ENCODE measurements at places on chromosomes 11 and 22. TPM values are rescaled to one million over a fixed set of nuclear protein-coding genes. Genes with fewer than 3 reads are reported as not detected.

Gene OOSP1
- not detected for total RNA-seq

Gene TRIM64C
- total RNA-seq, result not detected

Gene WNT11
- 5.9 TPM for total RNA-seq

Gene KCNK7
- not detected for total RNA-seq

- no peak for DNase-seq
Measured at GRCh38 chr11:16841984-16842383, 103.5 kb downstream of the C11orf58 start.

GRCh38 chr11:63915961-63916836, 765 bp downstream of the RCOR2 start:
- peak; percentile 61 for DNase-seq

DNA sequence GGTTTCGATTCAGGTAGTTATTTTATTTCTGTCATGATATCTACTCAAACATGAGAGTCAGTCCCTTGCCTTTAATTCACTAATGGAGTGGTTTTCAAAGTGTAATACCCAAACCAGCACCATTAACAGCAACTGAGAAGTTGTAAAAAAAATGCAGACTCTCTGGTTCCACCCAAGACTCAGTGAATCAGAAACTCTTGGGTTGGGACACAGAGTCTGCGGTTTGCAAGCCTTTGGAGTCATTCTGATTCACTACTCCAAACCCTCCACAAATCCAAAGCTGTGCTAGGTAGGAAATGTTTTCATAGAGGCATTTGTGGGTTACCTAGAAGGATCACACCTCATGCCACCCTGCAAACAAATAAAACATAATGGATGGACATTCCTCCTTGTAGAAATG, 340.1 kb downstream of the NTM start:
- DNase-seq, result no peak

DNA sequence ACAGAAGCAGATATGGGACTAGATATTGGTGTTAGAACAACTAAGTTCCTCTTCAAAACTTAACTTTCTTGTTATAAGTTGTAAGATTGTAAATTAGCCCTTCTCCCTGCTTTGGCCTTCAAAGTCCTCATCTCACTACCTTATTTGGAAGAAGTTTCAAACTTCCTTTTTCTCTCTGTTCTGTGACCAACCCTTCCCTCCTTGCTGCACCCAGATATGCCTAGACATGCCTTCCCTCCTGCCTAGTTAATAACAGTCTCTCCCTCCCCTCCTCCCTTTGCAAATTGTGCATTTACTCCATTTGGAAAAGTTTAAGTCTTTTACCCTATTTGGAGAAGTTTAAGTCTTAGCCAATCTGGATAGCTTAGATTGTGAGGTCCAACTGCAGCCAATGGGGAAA, 4.9 kb downstream of the OR52K2 start:
- no peak for DNase-seq

- DNase-seq, result no peak
Measured at GRCh38 chr22:45608763-45609180, 62.9 kb upstream of the ATXN10 start.

DNA sequence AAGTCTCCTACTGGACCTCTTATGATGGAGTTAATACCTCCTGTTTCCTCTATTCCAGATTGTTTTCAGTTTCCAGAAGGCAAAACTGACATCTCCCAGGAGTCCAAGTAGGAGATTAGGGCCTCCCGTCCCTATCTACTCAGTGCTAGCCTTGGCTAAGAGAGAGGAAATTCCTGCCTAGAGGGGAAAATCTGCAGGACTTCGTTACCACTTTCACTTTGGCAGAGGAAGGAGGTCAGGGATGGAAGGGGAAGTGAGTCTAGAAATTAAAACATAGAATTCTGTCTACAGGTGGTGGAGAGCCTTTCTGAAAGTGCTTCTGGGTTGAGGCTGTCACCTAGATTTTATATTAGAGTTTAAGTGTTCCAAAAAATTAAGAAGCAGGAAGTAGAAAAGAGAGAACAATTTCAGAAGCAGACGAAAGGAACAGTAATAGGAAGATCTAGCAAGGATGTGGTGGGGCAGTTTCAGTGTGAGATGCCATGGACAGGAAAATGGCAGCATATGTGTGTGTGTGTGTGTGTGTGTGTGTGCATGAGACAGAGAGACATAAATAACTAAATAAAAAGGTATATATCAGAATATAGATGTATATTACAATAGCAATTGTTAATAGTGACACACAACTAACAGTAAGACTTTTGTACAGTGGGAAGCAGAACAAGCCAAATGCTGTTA, 2.4 kb upstream of the TRIM68 start:
- no peak for DNase-seq
